ENCODE measurements at places on chromosomes 7 and 10.

DNA sequence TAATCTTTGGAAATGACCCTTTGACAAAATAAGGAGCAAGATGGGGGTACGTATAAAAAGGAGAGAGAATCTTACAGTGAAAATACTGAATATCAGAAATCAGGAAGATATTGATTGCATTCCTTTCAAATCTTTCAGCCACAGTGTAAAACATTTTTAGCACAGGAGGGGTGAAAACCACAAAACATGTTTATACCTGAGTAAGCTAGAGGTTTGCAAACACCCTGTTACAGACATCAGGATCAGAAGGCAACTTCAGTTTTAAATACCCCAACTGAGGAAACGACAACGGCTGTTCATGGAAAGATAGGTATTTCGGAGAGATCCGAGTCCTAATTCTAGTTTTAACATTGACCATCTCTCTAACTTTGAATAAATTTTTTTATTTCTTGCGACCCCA, 69.1 kb upstream of the ITGB1 start:
- no peak for DNase-seq

- DNase-seq: peak; percentile 90
Measured at GRCh38 chr7:76318488-76319353, 16.2 kb downstream of the HSPB1 start.

DNA sequence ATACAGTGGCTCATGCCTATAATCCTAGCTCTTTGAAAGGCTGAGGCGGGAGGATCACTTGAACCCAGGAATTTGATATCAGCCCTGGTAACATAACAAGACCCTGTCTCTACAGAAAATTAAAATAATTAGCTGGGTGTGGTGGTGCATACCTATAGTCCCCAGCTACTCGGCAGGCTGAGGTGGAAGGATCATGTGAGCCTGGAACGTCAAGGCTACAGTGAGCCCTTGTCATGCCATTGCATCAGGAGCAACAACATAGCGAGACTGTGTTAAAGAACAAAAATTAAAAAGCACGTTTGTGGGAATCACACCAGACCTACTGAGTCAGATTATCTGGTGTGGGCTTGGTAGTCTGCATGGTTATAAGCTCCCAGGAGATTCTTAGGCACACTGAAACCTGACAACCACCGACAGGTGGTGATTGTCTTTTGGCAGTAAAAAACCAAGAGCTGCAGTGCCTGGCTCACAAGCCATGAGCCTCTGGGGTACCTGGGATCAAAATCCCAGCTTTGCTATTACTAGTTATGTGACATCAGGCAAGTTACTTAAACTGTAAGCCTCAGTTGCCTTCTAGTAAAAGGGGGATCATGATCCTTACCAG, 146.9 kb downstream of the SND1 start:
- no peak for DNase-seq

- DNase-seq: no peak
Measured at GRCh38 chr7:83271212-83272099, 108.8 kb upstream of the PCLO start.

GRCh38 chr7:150778738-150779301, 21.3 kb downstream of the TMEM176B start:
- no peak for DNase-seq

DNA sequence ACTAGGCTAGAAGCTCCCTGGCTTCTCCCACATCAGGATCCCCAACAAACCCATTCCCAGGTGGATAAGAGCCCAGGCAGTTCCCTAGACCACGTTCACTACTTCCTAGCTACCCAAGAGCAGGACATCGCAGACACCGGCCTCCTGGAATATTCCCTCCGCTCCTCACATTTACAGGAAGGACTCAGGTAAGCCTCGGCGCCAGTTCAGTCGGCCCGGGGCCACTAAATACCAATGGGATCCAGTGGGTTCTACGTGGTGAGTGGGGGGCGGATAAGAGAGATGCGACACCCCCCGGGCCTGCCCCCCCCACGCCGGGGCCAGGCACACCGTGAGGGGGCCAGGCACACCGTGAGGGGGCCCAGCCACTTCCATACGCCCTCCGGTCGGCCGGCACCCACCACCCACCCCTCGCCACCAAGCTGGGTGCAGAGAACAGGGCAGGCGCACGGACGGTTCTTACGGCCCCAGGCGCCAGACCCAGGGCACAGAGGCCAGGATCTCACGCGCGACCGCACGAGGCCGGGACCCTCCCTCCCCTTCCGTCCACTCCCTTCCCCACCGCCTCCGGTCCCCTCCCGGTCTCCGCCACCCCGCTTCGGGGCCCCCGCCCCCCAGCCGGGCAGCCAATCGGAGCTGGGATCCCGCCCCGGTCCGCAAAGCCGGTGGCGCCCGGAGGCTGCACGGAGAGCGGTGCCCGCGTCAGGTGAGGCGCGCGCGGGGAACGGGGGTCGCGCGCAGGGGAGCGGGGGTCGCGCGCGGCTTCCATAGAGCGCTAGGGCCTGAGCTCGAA, at the start of gene BLVRA:
BLVRA (plus strand) TSS at position 652 of the 793 bp plus-strand sequence. CDS start 12,479 bp downstream, outside the sequence.
- DNase-seq: no peak

DNA sequence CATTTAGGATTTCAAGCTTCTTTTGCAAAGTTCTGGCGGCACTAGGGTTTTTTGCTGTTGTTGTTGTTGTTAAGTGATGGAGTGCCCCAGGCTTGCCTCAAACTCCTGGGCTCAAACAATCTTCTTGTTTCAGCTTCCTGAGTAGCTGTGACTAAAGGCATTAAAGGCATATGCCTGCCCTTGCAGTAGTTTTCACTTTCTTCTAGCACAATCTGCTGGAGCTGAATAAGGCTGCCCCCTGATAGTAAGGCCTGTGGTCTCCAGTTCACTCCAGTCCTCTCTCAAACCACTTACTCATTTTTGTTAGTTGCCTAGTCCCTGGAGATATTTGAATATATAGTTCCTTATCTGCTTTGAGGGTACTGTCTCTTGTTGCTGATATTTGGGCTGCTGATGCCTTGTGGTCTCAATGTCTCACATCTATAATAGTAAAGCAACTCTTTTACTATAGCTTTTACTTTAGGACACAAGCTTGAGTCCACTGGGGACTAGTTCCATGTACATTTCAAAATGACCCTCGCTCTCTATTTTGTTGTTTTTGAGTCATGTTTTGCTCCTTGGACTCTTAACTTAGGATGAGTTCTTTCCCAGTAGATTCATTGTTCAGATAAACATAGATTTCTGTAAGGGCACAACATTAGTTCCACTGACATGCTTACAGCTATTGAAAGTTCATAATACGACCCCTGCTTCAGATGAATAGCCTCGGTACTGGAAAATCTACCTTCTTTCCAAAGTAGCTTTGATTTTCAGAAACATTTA, 25.5 kb downstream of the PHF14 start:
- no peak for DNase-seq

GRCh38 chr7:33921216-33921938, 16.0 kb downstream of the BMPER start:
- DNase-seq: no peak

- no peak for DNase-seq
Measured at GRCh38 chr10:21515361-21516241, 9.9 kb downstream of the SKIDA1 start.

DNA sequence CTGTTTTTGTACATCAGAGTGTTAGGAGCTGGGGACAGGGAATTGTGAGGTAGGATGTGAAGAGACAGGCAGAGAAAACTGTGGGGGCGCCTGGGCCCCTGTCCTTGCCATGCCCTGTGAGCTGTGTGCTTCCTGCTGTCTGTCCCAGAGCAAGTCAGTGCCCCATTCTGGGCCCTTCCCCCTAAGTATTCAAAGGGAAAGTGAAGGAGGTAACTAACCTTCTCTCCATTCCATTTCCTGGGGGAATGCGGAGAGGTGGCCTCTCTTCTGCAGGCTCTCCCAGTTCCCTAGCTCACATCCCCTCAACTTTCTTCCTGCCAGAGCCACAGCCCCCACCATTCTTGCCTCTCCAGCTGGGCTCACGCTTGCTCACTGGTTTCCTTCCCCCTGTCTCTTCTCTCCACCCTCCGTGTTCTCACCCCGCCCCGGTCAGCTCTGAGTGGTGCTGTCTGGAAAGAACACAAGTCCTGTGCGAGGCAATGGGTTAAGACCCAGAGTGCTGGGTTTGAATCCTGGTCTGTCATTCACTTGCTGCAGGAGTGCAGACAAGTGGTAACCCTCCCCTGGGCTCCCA, 9.7 kb upstream of the VSIR start:
- peak; percentile 58 for DNase-seq

DNA sequence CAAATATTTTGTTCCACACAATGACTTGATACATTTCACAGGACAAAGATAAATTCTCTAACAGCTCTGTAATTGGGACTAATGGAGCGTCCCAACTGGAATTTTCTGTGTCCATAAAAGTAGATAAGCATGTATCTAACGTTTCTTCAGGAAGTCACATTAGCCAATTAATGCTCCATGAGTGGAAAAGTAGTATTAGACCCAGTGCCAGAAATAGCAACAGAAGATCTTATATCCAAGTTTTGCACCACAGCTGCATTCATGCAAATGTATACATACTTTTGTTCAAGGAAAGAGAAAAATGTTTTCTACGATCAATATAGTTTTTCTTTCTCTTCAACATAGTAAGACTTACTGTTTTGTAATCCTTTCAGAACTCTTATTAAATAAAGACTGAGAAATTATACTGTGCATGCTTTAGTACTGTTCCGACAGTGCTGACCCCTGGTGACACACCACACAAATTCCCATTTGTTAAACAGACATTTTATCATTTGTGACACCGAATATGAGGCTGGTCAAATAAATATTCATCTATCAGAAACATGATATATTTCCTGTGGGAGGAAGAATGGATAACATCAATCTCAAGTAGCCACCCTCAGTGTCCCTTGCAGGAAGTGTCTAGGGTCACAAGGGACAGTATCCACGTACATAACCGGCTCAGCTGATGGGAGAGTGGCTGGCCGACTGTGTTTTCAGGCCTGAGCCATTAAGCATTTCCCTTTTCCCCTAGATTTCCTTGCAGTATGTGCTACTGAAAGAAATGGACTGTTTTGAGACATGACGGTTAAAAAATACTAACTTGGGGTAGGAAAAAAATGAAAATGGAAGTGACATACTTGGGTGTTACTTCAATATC, 102.1 kb upstream of the RSU1 start:
- no peak for DNase-seq

DNA sequence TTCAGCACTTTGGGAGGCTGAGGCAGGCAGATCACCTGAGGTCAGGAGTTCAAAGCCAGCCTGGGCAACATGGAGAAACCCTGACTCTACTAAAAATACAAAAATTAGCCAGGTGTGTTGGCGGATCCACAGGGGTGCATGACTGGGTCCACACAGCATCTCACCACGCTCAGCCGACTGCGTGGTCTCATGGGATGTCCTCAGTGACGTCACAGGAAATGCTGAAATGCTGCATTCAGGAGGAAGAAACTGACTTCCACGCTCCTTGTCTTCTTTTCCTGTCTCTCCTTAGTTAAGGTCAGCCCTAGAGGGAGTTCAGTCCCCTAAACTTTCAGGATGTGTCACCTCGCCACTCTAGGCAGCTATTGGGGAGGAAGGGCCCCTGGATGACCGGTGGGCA, 42.9 kb downstream of the XRCC2 start:
- no peak for DNase-seq

DNA sequence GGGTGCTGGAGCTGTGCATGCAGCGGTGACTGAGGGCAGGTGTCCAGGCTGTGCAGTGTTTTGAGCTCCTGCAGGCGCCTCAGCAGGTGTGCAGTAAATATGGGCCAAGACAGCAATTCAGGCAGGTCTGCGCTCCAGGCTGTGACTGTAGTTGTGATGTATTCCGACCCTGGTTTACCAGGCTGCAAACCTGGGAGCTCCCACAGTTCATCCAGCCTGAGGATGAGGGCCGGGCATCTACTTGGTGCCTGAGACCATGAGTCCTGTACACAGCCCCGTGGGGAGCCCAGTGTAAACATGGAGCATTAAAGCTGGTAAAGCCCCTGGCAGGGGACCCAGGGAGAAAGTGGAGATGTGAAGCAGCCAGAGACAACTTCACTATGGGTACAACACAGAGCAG, 82.8 kb downstream of the VOPP1 start:
- no peak for DNase-seq

GRCh38 chr7:116727432-116728009, 55.5 kb downstream of the MET start:
- DNase-seq: no peak

DNA sequence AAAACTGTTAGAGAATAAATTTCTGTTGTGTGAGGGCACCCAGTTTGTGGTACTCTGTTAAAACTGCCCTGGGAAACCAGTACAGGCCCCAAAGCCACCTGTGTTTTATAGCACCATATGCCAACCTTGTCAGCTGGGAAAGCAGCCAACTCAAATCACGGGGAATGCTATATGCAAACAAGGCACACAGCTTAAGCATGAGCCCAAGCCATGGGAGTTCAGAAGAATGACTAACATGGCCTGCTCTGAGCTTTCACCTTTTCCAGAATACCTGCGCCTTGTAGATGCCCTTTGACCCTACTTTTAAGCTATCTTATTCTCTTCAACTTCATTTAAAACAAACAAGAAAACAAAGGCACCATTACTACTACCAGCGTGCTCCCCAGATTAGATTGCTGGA, 5.5 kb upstream of the SLC25A13 start:
- no peak for DNase-seq

GRCh38 chr7:132232406-132232805, 343.9 kb downstream of the PLXNA4 start:
- DNase-seq: no peak

DNA sequence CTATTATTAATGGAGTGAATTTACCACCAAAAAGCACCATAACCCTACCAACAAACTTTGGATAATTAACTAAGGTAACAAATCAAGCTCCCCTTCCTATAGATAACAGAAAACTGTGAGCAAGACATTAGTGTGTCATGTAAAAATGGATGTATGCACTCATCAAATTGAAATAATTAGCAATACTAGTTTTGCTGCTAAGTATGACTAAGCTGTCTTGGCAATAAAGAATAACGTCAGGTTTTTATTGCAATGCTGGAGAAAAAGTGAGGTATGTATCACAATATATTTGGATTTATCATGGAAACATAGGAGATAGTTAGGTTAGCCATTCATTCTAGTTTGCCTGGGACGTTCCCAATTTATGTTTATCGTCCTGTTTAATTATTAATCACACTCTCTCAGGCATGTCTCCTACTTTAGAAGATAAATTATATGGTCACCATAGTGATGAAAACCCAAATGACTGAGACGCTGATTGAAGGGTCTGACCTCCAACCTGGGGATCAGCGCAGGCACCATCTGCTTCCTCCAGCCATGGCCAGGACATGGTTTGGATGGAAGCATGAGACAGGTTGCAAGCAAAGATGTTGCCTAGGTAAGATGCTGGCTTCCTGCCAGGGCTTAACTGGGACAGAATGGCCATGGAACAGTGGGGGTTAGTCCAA, 125.6 kb downstream of the FANK1 start:
- DNase-seq: no peak

- no peak for DNase-seq
Measured at GRCh38 chr10:44733501-44734488, 177.3 kb upstream of the TMEM72 start.

GRCh38 chr10:62727934-62728333, 76.6 kb upstream of the ADO start:
- DNase-seq: no peak

DNA sequence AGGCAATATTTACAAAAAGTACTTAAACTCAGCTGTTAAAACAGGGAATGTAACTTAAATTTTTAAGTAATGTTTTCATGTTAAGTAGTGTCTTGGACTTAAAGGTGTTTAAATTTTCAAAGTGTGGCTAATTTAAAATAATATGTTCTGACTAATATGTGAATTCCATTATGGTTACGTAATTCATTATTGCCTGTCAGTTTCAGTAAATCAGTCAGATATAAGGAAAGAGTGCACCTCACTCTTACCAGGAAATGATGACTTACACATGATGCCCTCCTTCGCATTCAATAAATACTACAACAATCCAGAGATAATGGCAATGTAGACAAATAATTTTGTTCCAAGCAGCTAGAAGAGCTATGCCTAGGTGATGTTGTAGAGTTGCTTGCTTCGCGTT, 69.0 kb upstream of the WNT16 start:
- no peak for DNase-seq

Data from chondrocyte (in vitro differentiated cells).